GM12865 (cell line): ENCODE measurements at places on chromosomes 5 and 9.

DNA sequence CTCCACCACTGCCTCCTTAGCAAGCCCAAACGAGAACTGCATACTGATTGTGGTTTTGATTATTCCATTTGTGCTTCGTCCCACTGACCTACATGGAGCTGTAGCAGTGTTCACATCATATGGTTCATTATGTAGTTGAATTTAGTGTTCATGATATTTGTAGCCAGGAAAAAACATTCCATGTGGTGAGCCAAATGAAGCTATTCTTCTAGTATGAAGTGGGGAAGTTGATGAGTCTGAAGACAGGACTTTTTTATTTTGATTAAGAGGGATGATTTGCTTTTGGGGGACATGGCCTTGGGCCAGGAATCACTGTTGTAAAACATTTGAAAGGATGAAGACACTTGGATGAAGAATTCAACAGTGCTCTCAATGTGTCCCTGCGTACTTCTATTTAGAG lies 192.9 kb upstream of the SLC27A6 start:
- DNase-seq: no peak

DNA sequence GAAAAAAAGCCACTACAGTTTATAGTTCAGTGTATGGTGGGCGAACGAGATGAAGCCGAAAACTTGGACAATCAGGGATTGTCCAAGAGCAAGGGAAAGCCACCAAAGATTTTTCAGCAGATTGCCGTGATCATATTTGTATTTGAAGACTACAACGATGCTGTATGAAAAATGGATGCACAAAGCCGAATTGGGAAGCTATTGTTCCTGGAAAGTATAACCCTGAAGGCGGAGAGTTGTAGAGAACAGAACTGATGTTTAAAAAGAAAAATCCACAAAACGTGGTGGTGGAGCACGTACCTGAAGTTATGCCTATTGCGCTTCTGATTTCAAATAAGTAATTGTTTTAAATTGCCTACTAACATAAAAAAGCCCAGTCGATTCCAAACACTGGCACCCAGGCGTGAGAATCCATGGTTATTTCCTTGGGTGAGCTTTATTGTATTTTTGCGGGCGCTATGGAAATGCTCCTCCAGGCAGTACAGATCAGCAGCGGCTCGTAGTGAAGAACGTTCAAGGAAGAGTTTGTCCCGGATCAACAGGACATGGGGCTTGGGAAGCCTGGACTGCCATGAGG lies 772 bp upstream of the TARS1 start:
- DNase-seq: peak; percentile 15

GRCh38 chr9:106731910-106732309 lies 131.1 kb upstream of the ZNF462 start:
- DNase-seq: no peak

DNA sequence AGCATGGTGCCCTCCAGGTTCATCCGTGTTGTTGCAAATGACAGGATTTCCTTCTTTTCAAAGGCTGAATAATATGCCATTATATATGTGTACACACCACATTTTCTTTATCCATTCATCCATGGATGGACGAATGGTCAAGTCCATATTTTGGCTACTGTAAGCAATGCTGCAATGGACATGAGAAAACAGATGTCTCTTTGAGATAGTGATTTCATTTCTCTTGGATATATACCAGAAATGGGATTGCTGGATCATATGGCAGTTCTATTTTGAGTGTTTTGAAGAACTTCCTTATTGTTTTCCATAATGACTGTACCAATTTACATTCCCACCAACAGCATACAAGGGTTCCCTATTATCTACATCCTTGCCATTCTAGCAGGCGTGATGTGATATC lies 67.9 kb downstream of the TEK start:
- no peak for DNase-seq

GRCh38 chr9:16469184-16469583 lies 401.3 kb downstream of the BNC2 start:
- peak; percentile 50 for DNase-seq

- DNase-seq: peak; percentile 70
Observed at GRCh38 chr5:173707392-173707791, 90.9 kb upstream of the BOD1 start.
